Immature natural killer cell (primary cell): ENCODE measurements at places on chromosomes 7 and 10. TPM values are rescaled to one million over a fixed set of nuclear protein-coding genes. Genes with fewer than 3 reads are reported as not detected.

- DNase-seq = no peak
Measured at GRCh38 chr10:28296023-28296422, 6.8 kb downstream of the MPP7 start.

GRCh38 chr7:150379441-150380379, 580 bp downstream of the ZNF775 start:
- DNase-seq = no peak

DNA sequence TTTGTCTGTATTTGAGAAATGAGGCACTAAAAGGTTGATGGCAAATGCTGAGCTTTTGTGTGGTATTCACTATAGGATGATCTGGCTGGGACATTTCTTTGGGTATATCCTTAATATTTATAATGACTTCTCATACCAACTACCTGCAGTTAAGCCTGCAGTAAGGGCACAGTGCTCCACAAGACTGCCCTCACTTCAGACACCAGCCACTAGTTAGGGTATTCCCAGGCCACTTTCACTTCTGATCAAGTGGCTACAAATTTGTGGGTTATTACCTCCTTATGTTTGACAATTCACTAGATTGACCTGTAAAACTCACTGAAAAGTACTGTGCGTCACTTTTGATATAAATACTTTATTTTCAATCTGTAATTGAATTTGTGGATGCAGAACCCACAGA, 20.3 kb downstream of the CCDC126 start:
- DNase-seq = no peak

GRCh38 chr7:30224511-30225062, 59.8 kb upstream of the ZNRF2 start:
- no peak for DNase-seq

DNA sequence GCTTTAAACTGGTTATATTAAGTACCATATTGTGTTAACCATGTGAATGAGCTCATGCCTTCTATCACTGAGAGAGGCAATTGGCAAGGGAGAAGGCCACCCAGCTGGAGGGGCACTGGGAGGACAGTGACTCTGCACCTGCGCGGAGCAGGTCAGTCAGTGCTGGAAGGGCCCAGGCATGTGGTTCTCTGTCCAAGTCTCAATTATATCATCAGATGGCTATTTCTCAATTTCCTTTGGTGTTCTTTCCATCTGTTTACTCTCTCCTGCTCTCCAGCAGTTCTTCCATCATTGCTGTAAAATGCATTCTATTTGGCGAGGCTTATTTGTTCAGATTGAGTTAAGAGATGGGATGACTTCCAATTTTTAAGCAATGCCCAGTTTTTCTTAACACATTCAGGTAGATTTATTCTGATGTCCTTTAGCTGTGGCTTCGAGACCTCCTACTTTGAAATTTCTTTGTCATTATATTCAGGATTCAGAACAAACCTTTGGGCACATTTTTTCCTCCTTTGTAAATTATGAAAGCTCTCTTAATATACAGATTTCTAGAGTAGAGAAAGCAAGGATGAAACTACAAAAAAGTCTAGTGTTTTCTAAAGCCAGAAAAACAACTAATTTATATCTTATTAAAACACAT, 159.3 kb downstream of the BMPER start:
- no peak for DNase-seq

The PNLIPRP2 gene
- polyA plus RNA-seq = not detected

The HELLS gene
- polyA plus RNA-seq = 2.9 TPM

- no peak for DNase-seq
Measured at GRCh38 chr7:48074204-48074654, 14.8 kb upstream of the UPP1 start.

The CXCL12 gene
- polyA plus RNA-seq = not detected

DNA sequence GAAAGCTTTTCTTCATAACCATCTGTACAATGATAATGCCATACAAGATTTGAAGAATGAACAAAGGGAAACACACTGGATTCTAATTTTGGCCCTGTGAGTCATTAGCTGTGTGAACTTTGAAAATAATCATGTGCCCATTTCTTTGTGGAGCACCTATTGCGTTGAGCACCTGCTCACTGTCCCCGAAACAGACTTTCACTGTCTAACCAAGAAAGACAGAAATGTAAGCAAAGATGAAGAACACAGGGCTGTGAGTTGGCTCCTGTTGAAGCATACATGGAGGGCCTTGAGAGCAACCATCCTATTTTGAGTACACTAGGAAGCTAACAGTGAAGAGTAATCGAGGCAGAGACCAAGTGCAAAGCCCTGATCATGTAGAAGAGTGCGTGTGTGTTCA, 118.4 kb upstream of the SLC25A13 start:
- DNase-seq = no peak

The FAM25A gene
- polyA plus RNA-seq = not detected

DNA sequence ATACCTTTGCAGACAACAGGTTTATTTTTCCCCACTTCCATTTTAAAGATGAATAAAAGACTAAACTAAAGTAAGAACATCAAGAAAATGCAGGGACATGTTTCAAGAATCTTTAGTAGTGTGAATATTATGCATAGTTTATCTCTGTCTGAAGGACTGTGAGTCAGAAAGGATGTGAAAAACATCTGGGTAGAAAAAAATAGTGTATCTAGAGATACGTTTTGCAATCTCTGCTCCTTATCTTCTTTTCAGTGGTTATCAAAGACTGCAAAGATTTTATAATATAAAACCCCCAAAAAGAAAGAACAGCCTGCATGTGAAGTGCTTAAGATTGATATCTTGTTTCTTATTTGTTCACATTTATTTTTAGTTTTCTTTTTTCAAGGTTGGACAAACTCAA, 101.9 kb upstream of the ARHGAP21 start:
- no peak for DNase-seq

DNA sequence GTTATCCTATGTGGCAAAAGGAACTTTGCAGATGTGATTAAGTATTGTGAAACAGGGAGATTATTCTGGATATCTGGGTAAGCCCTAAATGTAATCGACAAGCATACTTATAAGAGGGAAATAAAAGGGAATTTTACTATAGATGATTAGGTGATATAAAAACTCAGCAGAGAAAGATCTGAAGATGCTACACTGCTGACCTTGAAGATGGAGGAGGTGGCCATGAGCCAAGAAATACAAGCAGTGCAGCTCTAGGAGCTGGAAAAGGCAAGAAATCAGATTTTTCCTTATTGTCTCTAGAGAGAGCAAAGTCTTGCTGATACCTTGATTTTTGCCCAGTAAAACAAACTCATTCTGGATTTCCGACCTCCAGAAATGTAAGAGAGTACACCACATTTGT, 67.7 kb downstream of the BRAF start:
- no peak for DNase-seq

DNA sequence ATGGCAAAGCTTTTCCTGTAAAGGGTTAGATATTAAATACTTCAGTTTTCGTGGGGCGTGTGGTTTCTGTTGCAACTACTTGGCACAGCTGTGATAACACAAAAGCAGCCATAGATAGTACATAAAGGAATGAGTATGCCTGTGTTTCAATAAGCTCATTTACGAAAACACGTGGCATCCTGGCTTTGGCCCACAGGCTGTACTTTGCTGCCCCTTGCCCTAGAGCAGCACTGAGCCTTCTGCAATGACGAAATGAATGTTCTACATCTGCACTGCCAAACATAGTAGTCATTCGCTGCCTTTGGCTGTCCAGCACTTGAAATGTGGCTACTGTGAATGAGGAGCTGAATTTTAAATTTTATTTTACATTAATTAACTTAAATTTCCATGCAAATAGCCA, 376.2 kb upstream of the TPK1 start:
- DNase-seq = no peak

DNA sequence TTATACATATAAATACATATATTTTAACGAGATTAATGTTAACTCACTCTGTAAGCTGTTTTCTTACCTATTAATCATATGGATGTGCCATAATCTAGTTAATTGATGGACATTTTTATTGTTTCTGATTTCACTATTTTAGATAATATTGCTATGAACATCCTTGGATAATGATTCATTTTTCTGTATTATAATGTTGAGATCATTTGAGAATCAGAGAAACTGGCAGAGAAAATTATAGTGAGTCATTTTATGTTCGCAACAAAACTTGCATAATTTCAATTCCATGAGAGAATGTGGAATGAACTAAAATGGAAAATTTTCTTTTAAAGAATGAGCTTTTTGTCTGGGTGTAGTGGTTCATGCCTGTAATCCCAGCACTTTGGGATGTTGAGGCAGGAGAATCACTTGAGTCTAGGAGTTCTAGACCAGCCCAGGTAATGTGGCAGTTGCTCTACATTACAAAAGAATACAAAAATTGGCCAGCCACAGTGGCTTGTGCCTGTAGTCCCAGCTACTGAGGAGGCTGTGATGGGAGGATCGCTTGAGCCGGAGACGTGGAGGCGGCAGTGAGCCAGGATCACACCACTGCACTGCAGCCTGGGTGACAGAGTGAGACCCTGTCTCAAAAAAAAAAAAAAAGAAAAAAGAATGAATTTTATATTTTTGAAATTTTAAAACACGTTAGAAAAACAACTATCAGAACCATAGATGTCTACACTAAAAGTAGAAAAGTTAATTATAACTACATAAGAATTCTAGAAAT, 40.5 kb downstream of the PAPSS2 start:
- no peak for DNase-seq

The ASIC3 gene
- polyA plus RNA-seq = not detected

GRCh38 chr10:70902661-70903261, 14.4 kb upstream of the PCBD1 start:
- DNase-seq = no peak

DNA sequence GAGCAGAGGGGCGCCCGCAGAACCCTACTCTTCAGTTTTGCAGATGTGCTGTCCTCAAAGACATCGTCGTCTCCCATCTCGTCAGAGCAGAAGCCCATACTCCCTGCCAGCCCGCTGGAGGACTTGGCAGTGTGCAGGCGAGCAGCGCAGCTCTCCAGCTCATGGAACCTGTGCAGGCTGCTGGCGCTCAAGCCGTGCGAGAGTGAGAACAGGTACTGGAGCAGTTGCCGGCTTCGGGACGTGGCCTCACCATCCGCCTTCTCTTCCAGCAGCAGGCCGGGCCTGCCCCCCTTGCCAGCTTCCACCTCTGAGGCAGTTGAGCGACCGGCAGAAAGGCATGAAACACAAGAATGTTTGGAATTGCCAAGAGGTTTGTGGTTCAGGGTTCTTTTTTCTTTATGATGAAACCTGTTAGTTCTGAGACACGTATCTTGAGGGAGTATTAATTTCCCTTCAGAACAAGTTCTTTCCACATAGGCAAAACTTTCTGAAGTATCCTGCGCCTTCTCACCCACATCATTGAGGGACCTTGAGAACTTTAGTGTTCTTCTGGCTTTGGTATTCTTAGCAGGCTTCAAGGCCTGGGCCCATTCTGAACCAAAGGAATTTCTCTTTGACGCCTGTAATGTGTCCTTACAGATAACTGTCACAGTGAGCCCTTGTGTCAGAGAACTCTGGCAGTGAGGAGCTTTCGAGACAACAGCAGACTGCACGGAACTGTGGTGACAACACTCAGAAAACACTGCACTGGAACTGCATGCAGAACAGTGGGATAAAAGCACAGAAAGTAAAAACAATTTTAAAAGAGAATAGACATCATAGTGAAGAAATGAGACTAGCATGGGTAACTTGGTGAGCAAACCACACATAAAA, 89.5 kb downstream of the ALOX5 start:
- DNase-seq = no peak
